ENCODE measurements at places on chromosomes 6 and 20. TPM values are rescaled to one million over a fixed set of nuclear protein-coding genes. Genes with fewer than 3 reads are reported as not detected.
A peak's percentile ranks its signal among the peaks of the same experiment; 100 is the strongest.

GRCh38 chr20:44448753-44449546, 26.7 kb upstream of the TTPAL start:
- DNase-seq = no peak

Gene LMBRD1
- 146 TPM for polyA plus RNA-seq

DNA sequence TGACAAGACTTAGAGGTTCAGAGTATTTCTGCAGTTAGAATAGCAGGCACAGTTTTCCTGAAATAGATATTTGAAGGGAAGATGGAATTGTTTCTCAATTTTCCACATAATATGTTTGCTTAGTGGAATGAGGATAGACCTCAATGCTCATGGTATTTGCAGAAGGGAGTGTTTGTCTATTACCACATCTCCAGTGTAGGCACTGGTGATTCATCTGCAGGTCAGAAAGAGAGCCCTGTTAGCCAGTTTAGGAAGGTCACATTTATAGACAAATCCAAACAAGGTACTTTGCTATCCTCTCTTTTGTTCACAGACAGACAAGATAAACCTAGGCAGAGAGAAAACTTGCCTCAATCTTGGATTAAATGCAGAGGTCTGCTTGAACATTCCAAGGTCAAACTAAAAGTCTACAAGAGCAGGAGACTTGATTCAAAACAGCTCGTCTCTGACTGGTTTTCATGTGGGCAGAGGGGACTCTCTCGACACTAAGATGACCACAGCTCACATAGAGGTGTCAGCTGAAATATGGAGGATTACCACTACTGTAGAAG, 22.8 kb downstream of the ISM1 start:
- DNase-seq = no peak

GRCh38 chr6:11459079-11459610, 78.4 kb upstream of the TMEM170B start:
- DNase-seq = no peak

Gene MCCD1
- 11.9 TPM for polyA plus RNA-seq

DNA sequence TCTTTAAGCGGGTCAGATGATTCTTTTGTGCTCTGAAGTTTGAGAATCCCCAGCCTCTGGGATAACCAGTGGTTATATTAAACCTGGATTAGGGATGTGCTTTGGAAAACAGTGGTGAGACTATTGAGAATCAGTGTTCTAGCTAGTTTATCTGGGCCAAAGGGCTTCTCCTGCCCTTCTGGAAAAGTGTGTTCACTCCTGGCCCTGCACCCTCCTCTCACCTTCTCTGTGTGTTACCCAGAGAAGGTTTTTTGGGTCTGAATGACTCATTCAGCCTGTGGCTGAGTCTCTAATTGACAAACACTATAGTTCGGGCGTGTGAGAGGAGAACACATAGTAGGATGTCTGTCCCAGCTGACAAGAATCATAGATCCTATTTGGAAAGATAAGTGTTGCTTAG, 66.7 kb downstream of the LRRC1 start:
- no peak for DNase-seq

- DNase-seq = no peak
These were observed 69.6 kb downstream of the PHACTR2 start for GRCh38 chr6:143747347-143747842.

- DNase-seq = no peak
These were observed 39.8 kb downstream of the UQCC2 start for GRCh38 chr6:33671744-33672072.

Gene NKX2-4
- not detected for polyA plus RNA-seq

Gene GINS1
- 30.6 TPM for polyA plus RNA-seq

GRCh38 chr6:97129106-97129505, 153.9 kb downstream of the MMS22L start:
- no peak for DNase-seq

- DNase-seq = no peak
These were observed 102.1 kb upstream of the STMND1 start for GRCh38 chr6:16999491-17000436.

- no peak for DNase-seq
These were observed 2.4 kb upstream of the TAF8 start for GRCh38 chr6:42047790-42048405.

- no peak for DNase-seq
These were observed 81.6 kb downstream of the OLIG3 start for GRCh38 chr6:137412562-137412961.

GRCh38 chr6:124010574-124010973, 206.9 kb downstream of the NKAIN2 start:
- no peak for DNase-seq

- no peak for DNase-seq
These were observed at the start of gene SSTR4 for GRCh38 chr20:23034721-23035671. Gene SSTR4 (plus strand): TSS chr20:23035312. CDS start chr20:23035484, 172 bp downstream.

DNA sequence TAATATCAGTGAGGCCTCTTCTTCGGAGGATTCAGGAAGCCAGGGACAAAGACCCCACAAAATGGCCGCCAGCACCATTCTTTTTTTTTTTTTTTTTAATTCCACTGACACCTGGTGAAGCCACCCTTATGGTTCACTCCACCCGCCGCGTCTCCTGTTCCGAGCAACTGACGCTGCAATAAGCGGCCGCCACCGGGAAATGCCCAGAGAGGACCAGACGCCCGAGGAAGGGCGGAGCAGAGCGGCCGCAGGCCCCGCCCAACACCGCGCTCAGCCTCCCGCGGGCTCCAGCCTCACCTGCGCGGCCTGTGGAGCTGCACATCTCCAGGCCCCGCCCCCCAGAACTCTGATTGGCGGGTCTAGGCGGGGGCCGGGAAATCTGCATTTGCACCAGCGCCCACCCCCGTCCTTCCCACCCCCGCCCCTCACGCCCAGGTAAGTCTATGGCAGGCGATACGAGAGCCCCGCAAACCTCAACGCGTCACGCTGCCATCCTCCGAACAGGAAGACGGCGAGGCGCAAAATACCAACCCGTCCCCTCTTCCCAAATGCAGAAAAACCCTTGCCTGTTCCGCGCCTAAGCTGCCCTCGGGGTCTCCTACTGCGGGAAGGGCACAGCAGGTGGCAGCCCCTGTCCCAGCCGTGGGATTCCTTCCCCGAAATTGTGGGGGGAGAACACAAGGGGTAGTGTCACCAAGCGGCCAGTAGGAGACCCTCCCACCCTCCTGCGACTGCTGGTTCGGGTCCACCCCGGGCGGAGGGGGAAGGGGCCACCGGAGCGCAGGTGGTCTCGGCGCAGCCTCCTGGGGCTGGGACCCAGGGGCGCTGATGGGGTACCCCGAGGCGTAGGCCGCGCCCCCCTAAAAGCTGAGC, 960 bp downstream of the ATP9A start:
- DNase-seq = peak; percentile 78

GRCh38 chr6:134482593-134483270, 164.8 kb upstream of the SGK1 start:
- peak; percentile 15 for DNase-seq

Gene TDRD6
- 3.2 TPM for polyA plus RNA-seq

Gene APCDD1L
- 13.7 TPM for polyA plus RNA-seq
